ENCODE measurements at places on chromosomes 11 and 22.

GRCh38 chr11:69535908-69536307 is 54.4 kb downstream of the LINC01488 start:
- DNase-seq: no peak

- no peak for DNase-seq
These were observed 1373.8 kb downstream of the BRD1 start for GRCh38 chr22:48453751-48454485.

GRCh38 chr11:114167771-114168448 is 108.4 kb downstream of the ZBTB16 start:
- no peak for DNase-seq

DNA sequence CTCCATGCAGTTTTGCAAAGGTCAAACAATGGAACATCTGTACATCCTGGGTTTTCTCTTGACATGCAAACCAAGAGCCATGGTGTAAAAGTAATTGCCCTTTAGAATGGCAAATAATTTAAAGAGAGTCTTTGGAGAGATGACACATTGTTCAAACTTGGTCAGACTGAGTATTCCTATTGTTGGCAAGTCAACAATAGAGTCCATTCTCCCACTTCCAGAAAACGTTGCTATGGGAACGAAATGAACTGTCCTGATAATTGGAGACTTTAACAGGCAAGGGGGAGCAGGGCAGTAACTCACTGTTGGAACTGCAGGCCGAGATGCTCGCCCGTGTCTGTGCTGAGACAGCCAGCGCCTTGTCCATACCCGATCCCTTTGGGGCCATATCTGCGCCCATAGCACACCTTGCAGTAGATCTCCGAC is 13.9 kb downstream of the CSRP3 start:
- no peak for DNase-seq

DNA sequence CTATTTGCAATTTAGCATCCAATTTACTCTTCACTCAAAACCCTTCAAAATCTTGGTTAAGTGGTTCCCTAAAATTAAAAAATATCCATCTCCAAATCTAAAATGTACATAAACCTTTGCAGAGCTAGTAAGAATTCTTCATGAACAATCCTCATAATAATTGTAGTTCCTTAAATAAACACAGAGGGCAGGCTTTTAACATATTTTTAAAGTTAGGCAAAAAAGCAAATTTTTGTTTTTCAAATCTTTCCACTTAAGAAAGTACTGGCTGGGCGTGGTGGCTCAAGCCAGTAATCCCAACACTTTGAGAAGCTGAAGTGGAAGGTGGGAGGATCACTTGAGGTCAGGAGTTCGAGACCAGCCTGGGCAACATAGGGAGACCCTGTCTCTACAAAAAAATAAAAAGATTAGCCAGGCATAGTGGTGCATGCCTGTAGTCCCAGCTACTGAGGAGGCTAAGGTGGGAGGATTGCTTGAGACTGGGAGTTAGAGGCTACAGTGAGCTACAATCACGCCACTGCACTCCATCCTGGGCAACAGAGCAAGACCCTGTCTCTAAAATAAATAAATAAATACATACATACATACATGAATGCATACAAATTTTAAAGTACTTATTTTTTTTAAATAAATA is 25.1 kb upstream of the PLAAT3 start:
- no peak for DNase-seq

- no peak for DNase-seq
These were observed 14.4 kb upstream of the SLC39A13 start for GRCh38 chr11:47394050-47394321.

GRCh38 chr11:118051611-118052461 is 25.0 kb upstream of the TMPRSS4 start:
- DNase-seq: no peak

DNA sequence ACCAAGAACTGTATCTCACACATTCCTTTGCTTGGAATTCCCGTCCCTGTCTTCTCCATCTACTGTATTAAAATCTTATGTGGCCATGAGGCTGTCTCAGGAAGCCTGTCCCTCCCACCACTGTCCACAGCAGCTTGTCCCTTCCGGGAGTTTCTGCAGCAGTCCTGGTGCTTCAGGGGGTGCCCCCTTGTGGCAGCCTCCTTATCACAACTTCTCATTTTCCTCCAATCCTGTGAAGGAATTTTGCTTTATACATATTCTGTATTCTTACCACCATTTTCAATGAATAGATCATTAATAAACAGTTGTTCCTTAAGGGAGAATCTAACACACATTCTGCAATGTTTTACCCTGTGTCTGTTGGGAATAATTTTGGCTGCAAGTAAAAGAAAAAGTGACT is 220.4 kb upstream of the RAG2 start:
- DNase-seq: no peak

DNA sequence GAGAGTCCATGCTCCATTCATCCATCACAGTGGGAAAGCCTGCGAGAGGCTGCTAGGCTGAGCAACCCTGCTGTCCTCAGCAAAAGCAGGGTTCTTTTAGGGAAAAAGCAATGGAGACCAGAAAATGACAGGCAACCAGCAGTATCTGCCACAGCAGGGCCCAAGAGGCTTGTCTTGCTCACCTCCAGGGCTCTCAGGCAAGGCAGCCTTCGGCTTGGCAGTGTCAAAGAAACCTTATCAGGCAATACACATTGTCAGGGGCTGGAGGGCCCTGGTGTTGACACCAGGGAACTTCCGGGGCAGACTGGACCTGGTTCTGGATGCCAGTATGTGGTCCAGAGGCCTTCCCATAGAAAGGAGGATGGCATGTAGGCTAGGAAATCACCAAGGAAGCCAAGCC is 10.2 kb upstream of the TLCD5 start:
- no peak for DNase-seq

DNA sequence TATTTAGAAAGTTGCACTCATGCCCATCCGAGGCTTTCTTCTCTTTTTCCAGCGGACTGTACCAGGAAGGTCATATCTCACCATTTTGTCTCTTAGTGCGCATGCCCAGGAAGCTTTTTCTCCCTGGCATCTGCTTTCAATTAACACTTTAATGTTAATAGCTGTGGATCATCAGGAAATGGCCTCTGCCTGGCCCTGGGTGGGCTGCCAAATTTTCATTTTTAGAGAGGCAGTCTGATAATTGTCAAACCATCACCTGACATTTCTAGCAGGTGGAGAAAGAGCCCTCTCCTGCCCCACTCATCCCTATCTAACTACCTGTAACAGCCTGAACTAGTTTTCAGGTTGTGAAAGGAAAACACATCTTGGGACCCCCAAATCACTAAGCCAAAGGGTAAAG is 257.4 kb upstream of the LRRC4C start:
- no peak for DNase-seq

GRCh38 chr11:112156956-112157766 is 6.7 kb downstream of the IL18 start:
- DNase-seq: peak; percentile 100

DNA sequence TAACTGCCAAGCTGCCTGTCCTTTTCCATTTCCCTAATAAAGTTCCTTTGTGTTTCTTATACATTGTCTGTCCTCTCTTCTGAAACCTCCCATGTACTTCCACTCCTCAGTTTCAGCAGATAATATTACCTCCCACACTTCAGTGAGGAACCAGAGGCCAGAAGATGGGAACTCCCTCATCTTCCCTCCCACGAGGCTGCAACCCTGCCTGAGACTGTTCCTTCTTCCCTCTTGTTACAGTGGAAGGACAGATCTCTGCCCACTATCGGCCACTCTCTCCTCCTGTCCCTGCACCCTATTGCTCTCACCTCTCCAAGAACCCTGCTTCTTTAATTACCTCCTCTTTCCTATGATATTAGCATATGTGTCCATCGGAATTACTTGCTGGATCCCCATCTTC is 38.1 kb upstream of the SWAP70 start:
- no peak for DNase-seq

GRCh38 chr11:4865855-4866254 is 15.8 kb upstream of the OR51T1 start:
- DNase-seq: peak; percentile 32

- no peak for DNase-seq
These were observed 60.5 kb downstream of the CWC15 start for GRCh38 chr11:94912806-94913205.

DNA sequence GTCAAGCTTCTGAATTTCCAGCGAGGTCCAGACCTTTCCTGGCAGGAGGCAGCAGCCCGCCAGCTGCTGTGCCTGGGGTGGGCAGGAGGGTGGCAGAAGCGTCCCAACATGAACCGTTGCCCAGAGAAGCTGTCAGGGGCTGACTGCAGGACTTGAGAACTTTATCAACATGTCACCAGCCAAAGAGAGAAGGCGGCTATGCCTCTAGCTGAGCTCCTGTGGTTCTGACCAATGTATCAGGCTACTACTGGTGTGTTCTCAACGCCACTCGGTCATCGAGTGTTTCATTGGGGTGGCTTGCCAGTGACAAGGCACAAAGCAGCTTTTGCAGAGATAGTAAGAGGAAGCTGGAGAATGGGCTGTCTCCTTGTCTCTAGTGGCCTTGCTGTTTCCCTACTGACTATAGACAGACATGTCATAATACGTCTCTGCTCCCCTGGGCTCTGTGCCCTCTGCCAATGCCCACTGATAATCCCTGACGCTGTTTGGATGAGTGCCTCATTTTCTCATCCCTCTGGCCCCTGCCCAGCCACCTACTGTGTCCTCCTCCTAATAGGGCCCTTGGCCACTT is 17.6 kb upstream of the ASCC2 start:
- no peak for DNase-seq

DNA sequence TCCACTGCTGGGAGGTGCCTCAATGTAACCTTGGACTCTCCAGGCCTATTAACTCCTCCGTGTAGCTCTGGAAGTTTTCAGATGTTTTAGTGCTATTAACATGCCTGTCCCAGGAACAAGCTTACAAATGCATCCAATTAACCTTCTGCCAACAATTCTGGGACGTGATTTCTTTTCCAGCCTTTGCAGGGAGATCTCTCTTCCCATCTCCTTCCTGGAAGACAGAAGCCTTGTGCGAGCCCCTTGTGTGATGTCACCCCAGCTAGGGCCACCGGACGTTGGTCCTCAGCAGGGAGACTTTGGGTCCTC is 47.7 kb upstream of the SYT7 start:
- no peak for DNase-seq

DNA sequence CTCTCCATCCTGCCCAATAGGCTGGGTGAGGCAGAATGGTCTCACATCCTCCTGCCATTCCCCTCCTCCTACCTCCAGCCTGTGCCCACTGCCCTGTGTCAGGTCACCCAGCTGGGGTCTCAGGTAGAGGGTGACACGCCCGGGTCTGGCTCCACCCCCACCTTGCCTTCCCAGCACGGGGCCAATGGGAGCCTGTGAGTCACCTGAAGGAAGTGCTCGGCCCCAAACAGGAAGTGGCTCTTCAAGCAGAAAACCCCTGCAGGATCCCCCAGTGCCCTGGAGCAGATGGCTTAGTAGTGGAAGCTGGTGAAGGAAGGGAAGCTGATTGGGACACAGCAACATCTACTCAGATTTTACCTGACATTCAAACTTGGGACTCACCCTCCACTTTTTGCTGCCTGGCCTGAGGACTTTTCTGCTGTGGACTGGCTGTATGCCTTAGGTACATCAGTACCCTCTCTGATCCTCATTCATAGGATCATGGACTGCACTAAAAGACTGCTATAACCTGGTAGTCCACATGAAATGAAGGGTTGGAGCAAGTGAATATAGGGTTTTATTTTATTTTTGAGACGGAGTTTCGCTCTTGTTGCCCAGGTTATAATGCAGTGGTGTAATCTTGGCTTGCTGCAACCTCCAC is 33.4 kb downstream of the GDPD5 start:
- DNase-seq: peak; percentile 5

DNA sequence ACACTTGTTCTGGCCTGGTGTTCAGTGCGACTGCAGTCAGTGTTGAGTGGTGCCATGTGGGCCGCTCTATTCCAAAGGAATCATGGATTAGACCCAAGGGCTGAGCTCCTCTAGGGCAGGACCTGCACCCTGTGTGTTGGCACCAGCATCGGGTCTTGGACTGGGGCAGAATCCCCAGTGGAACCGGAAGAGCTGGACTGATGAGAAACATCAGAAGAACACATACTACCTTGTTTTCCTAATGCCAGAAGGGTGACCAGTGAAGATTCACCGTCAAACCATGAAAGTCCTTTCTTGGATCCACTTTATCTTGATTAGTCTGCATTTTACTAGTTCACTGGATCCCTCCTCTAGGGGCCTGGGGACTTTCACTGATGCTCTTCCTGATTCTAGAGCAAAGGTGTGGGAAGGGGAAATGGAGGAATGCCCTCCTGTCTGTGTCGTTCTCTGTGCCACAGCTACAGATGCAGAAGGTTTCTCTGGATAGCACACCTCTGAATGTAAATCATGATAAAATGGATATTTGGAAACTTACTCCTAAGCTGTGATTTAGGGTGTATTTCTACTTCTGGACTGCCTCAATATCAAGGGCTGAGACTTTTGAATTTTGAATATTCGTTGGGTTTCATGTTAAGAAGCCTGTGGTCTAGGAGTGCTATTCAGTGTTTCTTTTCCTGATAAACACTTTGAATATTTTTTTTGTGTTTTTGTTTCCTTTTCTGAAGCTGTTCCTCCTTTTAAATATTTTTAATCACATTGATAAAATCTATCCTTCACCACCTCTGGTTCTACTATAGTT is 11.0 kb upstream of the GLB1L3 start:
- DNase-seq: no peak

DNA sequence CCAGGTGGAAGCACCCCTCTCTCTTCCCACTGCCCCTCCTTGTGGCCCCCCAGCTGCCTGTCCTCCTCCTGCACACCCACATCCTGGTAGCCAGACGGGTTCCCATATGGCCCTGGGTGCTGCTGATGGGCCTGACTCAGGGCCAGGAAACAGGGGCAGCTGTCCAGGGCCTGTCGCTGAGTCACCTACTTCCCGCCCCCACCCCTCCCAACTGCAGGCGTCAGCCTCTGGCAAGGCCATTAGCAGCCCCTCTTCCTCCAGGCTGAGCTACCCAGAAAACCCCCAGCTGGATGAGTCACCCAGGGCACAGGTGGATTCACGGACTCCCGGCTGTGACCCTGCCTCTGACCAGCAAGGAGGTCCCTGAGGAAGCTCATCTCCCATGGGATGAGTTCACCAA is 6.9 kb upstream of the GAL start:
- DNase-seq: peak; percentile 25

- DNase-seq: no peak
These were observed 24.3 kb downstream of the RPL27A start for GRCh38 chr11:8706673-8707432.

DNA sequence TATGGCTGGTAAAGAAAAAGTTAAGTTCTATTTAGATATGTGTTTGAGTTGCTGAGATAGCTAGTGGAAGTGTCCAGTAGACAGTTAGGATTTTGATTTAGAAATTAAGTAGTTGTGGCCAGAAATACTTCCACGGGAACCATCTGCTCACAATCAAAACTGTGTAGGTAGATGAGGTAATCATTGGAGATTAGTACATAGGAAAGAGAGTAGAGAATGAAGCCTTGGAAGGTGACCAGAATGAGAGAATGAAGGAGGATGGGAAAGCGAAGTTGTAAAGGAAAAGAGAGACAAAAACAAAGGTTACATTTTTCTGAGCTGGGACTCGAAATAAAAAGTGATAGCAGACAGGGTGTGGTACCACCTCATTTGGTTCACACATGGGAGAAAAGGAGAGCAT is 296.9 kb upstream of the SORL1-AS1 start:
- no peak for DNase-seq

All from kidney glomerular epithelial cell (primary cell).